ENCODE measurements at places on chromosomes 1 and 21.

GRCh38 chr1:185039726-185040407 is 5.5 kb upstream of the RNF2 start:
- no peak for DNase-seq

DNA sequence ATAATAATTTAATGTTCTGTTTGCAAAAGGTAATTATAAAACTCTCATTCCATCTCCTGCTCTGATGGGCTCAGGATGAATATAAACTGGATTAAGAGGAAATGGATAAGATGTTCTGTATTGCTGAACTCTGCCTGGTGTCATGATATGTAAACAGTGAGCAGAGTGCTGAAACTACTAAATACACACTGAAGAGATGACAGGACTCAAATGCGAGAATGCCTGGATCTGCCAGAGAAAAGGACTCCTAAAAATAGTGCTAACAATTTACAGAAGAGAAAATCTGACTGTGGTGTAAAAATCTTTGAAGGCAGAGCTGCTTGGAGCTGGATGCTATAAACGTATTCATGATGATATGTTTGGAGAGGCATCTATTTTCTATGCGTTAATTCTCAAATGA is 303.2 kb downstream of the RWDD3 start:
- DNase-seq: no peak

DNA sequence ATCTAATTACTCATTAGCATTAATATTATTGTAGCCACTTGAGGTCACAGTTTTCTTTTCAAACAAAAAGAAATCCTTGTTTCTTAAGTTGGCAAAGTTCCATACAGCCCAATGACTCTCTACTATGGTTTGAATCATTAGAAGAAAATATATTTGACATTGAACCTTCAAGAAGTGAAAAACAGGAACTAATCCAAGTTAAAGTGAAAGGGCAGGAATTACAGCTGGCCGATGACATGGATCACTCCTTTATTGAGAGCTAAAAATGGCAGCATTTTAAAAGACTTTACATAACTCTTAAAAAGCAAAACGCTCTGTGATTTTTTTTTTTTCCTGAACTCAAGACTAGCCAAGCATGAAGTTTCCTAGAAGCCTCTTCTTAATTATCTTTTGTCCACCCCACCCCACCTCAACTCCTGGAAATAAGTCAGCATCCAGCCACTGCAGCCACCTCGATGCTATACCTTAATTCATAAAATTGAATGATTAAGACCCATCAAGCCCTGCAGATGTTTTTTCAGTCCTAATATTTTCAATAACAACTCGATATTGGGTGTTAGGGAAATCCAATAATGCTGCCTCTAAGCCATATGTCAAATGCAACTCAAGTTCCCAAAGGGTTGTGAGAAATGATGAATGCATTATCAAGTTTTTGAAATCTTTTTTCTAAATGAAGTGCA is 323.1 kb downstream of the HHIPL2 start:
- no peak for DNase-seq

GRCh38 chr1:18891426-18891780 is 11.0 kb downstream of the ALDH4A1 start:
- no peak for DNase-seq

DNA sequence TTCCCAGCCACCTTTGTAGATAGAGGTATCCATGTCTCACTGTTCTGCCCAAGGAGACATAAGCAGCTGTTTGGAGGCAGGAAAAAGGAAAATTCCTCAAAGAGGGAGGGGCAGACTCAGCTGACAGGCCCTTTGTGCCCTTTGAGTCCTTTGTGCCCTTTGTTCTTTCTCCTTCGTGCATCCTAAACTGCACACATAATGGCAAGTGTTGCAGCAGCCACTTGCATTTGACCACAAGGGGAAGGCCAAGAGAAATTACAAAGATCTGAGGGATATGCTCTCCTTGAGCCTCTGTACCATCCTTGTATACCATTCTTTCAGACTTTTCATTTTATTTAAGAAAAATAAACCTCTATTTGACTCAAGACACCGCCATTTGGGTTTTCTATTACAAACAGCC is 71.8 kb upstream of the PKN2 start:
- no peak for DNase-seq

GRCh38 chr1:223477456-223477855 is 84.2 kb downstream of the CCDC185 start:
- no peak for DNase-seq

- DNase-seq: no peak
Observed at GRCh38 chr1:9628541-9629444, 22.7 kb upstream of the PIK3CD start.

- no peak for DNase-seq
Observed at GRCh38 chr1:167579986-167580385, 26.4 kb upstream of the CREG1 start.

DNA sequence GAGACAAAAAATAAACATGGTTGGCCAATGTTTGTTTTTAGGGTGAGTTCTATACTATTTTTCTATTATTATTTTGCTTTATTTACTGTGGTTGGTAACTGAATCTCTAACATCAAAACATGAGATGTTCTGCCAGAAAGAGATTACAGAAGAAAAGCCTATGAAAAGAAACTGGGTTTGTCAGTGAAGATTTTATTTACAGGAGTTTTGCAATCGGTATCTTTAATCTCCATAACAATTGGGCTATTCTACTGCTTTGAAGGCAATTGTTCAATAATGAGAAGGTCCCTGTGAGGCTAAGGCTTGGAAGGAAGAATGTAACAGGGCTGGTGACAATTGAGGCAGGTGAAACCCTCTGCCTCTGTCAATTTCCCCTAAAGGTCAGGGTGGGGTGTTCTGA is 155.5 kb downstream of the CLIC6 start:
- DNase-seq: no peak

GRCh38 chr1:21012937-21013336 is 163.8 kb downstream of the EIF4G3 start:
- DNase-seq: no peak

DNA sequence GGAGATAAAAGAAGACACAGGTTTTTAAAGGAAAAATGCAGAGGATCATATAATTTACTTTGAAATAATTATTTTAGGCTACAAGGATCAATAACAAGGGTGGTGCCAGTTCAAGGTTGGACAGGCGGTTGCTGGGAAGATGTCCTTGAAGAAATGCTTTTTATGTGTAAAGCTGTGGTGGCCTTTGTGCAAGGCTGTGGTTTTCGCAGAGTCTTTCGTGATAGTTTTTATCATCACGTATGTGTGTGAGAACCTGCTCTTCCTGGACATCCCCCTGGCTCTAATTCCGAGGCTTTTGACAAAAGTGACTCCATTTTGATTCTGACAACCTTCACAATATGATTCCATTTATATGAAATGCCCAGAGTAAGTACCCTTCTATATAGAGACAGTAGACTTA is 85.8 kb upstream of the COG2 start:
- DNase-seq: no peak

DNA sequence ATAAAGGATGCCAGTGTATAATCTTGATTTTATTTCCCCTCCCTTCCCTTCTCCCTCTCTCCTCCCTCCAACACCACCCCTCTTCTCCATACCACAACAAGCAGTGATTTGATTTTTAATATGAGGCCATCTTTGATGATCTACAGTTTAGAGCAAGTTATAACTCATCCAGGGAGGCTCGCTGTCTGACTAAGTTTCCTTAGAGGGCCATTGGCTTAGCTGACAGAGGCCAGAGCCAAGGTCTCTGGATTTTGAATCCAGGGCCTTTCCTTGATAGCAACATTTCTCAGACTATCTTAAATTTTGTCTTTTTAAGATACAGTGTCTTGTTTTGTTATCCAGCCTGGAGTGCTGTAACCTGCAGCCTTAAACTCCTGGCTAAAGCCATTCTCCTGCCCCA is 431.0 kb upstream of the USP24 start:
- no peak for DNase-seq

- no peak for DNase-seq
Observed at GRCh38 chr1:89637496-89637895, 4.6 kb downstream of the LRRC8C start.

- DNase-seq: no peak
Observed at GRCh38 chr1:4284976-4285375, 369.4 kb upstream of the AJAP1 start.

DNA sequence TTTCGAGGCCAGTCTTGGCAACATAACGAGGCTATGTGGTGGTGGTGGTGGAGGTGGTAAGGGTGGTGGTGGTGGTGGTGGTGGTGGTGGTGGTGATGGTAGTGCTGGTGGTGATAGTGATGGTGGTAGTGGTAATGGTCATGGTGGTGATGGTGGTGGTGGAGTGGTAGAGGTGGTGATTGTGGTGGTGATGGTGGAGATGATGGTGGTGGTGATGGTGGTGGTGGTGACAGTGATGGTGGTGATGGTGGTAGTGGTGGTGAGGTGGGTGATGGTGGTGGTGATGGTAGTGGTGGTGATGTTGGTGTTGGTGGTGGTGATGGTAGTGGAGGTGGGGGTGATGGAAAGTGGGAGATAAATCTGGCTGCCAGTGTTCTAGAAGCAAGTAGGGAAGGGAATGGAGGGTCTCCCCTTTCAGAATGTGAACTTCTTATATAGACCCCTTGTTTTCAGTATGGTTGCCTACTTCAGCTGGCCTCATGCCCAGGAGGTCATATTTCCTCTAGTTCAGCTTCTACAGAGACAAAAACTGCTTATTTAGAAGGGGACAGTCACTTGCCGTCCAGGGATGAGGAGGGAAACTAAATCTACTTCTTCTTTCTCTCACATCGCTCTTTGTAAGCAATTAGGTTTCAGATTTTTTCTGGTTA is 27.5 kb downstream of the SH3BGR start:
- no peak for DNase-seq

DNA sequence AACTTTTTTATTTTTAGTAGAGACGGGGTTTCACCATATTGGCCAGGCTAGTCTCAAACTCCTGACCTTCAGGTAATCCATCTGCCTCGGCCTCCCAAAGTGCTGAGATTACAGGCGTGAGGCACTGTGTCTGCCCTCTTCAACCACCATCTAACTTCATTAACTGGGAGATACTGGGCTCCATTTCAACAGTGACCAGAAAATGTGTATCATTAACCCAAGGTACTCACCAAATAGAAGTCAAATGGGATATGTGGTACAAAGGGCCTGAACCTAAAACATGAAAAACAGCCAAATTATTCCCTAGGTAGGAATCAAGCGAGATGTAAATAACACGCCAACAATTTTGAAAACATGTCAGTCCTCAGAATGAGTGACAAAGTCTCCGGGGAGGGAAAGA is 1.2 kb downstream of the ILF2 start:
- no peak for DNase-seq

DNA sequence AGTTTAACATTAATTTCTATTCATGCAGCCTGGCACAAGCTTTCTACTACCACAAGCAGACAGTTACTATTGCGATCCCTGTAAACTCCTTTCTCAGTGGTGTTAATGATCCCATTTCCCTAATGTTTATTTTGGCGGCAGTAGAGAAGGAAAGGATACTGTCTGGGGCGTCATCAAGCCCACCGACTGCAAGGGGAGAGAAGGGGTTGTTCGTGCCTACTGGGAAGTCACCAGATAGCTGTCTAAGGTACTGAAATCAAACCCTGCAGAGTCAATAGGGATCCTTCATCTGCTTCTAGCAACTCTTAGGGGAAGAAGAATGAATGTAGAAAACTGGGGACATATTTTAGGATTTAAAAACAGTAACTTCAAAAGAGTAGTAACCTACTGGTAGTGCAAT is 95.2 kb upstream of the ADAR start:
- DNase-seq: peak; percentile 51

DNA sequence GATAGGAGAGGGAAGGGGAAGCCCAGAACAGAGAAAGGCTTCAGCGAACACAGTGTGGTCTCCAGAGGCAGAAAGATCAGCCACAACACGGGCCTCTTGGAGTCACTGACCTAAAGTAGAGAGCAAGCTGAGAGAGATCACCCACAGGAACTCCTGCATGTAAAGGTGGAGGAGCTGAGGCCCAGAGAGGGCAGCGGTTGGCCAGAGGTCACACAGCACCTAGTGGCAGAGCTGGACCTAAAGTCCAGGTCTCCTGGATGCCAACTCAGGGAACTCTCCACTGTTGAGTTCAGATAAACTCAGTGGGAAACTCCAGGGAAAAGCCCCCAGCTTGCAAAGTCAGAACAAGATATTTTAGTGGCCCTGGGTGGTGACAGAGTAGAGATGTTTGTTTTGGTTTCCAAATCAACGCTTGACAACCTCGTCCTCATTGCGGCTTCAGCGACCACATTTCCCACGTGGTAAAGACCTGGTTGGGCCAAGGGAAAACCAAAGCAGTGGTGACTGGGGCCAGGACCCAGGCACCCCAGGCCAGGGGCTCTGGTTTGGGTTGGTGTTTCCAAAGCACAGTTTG is 4.6 kb downstream of the IFFO2 start:
- DNase-seq: no peak

DNA sequence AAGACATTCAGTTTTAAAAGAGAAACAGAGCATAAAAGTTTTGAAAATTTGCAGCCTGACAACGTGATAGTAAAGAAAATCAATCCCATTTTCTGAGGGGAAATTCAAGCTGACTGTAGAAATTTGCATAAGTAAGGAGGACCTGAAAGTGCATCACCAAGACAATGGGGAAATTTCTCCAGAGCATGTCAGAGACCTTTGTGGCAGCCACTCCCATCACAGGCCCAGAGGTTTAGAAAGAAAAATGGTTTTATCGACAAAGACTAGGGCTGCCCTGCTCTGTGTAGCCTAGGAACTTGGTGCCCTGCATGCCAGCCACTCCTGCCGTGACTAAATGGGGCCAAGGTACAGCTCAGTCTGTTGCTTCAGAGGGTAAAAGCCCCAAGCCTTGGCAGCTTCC is 1640.2 kb upstream of the PRMT6 start:
- DNase-seq: no peak

DNA sequence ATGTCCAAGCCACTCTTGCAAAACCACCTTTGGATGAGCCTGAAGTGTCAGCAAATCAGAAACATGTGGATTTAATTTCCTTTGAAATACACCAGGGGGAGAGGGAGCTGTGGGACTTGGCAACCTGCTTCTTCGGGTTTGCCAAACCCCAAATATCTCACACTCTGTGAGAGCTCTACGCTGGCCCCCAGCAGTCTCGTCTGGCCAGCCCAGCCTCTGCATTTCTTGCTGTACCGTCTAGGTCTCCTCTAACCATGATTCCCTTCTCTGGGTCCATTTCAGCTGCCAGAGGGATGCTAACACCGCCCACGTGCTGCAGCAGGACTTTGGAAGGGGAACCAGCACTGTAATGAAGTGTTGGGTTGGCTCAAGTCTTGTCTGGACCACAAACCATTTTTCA is 114.6 kb downstream of the MRPS6 start:
- no peak for DNase-seq

DNA sequence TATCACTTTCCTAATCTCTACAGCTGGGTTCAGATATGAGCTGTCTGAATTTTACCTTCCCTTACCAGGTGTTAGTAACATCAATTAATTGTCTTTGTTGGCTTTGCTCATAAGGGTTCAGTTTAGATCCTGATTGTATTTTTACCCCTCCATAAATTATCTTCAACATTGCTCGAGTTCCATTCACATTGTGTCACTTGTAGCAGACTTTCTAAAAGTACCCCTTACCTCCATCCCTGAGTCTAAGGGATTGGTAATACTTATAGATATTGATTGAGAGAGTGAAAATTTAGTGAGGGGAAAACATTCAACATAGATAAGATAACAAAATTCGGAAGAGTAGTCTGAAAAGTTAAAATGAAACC is 7.3 kb downstream of the RASAL2 start:
- DNase-seq: no peak

Data from T47D (cell line).